ENCODE measurements at places on chromosomes 7 and 10.

GRCh38 chr7:119415682-119416081 lies 857.3 kb upstream of the KCND2 start:
- no peak for DNase-seq

DNA sequence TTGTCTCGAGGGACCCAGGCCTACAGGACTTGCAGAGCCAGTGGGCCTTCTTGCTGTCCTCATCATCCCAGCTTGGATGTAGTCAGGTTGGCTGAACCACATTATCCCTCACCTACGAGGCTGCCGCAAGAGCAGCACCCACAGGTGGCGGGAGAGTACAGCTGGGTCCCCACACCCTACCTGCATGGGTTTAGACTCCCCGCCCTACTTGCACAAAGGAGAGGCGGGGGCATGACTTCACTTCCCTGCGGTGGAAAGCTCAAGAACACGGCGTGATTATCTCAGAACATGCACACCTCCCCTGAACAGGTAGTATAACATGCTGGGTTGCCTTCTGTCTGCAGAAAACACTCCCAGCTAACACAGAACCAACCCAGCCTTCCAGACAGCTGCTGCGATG lies 57.5 kb downstream of the CTBP2 start:
- no peak for DNase-seq

DNA sequence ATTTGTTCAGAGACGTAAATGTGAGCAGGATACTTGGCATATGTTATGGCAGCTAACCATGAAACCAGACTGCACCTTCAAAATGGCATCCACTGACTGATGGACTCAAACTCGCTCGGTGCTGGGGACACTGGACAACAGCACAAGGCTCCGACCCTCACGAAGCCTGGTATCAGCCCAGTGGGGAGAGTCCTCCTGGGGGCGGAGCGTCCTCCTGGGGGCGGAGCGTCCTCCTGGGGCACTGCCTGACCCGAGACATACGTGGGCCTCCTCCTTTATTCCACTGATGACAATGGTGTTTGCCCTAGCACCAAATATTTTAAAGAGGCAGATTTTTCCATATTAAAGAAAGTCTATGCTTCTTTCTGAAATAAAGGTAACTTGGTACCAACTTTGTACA lies 39.5 kb downstream of the ESYT2 start:
- DNase-seq = no peak

GRCh38 chr10:74322141-74322540 lies 171.1 kb downstream of the ADK start:
- peak; percentile 16 for DNase-seq

GRCh38 chr10:70561070-70561469 lies 41.5 kb downstream of the PRF1 start:
- DNase-seq = no peak

DNA sequence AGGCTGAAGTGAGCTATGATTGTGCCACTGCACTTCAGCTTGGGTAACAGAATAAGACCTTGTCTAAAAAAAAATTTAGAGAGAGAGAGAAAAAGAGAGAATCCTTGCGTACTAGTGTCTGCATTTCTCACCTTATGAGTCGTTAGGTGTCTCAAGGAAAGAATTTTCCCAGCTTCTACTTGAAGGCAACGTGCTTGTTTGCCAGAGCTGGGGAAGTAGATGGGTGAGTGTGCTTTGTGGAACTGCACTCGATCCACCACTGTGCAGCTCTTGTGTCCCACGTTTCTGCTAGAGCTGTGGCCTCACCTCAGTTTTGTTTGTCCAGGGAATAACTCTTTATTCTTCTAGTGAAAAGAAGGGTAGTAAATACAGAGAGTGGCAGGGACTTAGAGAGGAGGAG lies 38.9 kb downstream of the HDAC9 start:
- no peak for DNase-seq

DNA sequence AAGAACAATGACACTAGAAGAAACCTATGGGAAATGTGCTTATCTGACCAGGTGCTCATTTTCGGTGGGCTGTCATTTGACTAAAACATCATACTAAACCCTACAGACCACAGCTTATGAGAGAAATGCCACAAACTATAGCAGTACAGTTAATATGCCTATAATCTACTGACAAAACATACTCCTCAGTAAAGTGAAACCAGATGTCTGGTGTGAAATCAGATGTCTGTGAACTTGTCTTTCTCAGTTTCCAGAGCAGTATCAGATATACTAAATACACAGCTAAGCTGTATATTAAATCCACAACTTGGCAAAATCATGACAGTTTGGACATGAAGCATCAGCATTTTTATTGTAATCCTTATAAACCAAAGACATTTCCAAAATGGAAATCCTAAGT lies 3.3 kb downstream of the IMMP2L start:
- DNase-seq = peak; percentile 18

- DNase-seq = no peak
These were observed 15.2 kb downstream of the PALD1 start for GRCh38 chr10:70493660-70494234.

- no peak for DNase-seq
These were observed 25.7 kb upstream of the WAPL start for GRCh38 chr10:86547296-86547695.

- DNase-seq = no peak
These were observed 60.6 kb upstream of the CSTF2T start for GRCh38 chr10:51759896-51760534.

- DNase-seq = peak; percentile 60
These were observed 3.6 kb downstream of the ZSCAN21 start for GRCh38 chr7:100053215-100053614.

- peak; percentile 71 for DNase-seq
These were observed 91.8 kb downstream of the SH3PXD2A start for GRCh38 chr10:103763374-103764202.

GRCh38 chr7:12369756-12370155 lies 33.9 kb downstream of the VWDE start:
- DNase-seq = no peak

- no peak for DNase-seq
These were observed 21.9 kb upstream of the SFTPA1 start for GRCh38 chr10:79588800-79589199.

DNA sequence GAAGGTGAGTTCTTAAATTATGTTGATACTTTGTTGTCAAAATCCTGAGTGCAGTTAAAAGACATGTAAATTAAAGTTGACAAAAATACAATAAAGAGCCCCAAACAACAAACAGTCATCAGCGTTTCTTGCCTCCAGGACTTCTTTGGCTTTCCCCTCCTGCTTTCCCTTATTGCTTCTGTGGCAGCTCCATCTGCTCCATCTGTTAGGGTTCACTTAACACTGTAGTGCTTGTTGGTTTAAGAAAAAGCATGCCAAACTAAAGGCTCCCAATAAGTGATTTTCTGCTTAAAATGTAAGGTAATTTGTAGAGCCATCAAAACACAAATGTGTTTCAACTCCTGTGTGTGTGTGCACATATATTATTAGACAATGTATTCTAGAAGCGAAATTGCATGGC lies 254.3 kb upstream of the GNAI1 start:
- DNase-seq = no peak

- DNase-seq = no peak
These were observed 111.0 kb downstream of the KAT6B start for GRCh38 chr10:74937266-74937856.

GRCh38 chr7:43767311-43767710 lies 8.8 kb downstream of the BLVRA start:
- no peak for DNase-seq

DNA sequence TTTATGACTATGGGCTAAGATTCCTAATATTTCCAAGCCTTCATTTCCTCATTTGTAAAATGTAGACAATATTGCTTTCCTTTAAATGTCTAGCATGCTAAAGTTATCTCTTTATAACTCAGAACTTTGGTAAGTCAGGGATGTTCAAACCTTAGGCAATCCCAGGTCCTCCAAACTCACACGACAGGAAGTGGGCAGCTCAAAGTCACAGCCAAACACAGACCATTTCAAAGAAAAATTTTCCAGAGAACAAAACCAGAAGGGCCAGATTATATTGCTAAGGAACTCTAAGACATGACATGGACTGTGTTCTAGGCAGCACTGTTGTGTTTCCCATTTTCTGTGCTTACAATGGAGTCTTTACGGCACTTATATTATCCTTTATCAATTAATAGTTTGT lies 87.8 kb upstream of the DYNC1I1 start:
- DNase-seq = no peak

- no peak for DNase-seq
These were observed 82.5 kb upstream of the PCBD1 start for GRCh38 chr10:70970830-70971229.

- no peak for DNase-seq
These were observed 265.9 kb upstream of the DGKB start for GRCh38 chr7:15168489-15168888.

DNA sequence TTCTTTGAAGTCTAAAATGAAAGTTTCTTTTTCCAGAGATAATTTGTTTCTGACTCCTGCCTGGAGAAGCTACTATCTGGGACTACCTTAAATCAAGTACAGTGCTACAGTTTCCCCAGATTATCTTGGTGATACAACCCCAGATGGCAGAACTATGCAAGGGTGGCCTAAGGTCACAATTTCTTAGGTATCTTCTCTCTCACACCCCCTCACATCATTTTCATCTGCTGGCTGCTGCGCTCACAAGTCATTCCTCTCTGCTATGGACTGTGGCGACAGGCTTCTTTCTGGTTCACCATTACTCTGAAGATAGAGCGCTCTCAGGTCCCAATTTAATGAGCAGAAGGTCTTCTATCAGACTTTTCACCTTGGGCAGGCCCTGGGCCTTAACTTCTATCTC lies 9.1 kb upstream of the PRPS1L1 start:
- DNase-seq = no peak

DNA sequence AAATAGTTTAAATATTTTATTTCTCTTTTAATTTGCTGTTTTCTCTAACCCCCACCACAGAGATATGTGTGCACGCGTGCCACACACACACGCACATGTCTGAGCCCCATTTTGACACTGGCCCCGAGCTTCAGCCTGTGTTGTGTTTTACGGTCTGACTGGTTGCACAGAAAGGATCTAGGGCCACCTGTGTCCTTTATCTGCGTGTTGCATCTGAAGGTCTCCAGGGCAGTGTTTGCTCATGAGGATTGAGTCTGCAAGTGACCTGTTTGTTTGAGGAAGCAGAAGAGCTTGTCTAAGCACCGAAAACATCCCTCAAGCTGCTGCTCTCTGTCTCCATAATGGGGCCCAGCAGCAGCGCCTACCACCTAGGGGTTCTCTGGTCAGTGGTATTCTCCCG lies 266.4 kb upstream of the LYZL1 start:
- no peak for DNase-seq

- DNase-seq = no peak
These were observed 63.8 kb upstream of the CFAP46 start for GRCh38 chr10:133006202-133006601.

GRCh38 chr7:64758151-64758550 lies 36.1 kb upstream of the ZNF138 start:
- DNase-seq = no peak

GRCh38 chr10:44322137-44322536 lies 62.8 kb downstream of the CXCL12 start:
- DNase-seq = no peak

- no peak for DNase-seq
These were observed 78.4 kb upstream of the DUSP5 start for GRCh38 chr10:110419265-110419664.

- no peak for DNase-seq
These were observed 165.5 kb downstream of the MDFIC start for GRCh38 chr7:115087437-115087836.

DNA sequence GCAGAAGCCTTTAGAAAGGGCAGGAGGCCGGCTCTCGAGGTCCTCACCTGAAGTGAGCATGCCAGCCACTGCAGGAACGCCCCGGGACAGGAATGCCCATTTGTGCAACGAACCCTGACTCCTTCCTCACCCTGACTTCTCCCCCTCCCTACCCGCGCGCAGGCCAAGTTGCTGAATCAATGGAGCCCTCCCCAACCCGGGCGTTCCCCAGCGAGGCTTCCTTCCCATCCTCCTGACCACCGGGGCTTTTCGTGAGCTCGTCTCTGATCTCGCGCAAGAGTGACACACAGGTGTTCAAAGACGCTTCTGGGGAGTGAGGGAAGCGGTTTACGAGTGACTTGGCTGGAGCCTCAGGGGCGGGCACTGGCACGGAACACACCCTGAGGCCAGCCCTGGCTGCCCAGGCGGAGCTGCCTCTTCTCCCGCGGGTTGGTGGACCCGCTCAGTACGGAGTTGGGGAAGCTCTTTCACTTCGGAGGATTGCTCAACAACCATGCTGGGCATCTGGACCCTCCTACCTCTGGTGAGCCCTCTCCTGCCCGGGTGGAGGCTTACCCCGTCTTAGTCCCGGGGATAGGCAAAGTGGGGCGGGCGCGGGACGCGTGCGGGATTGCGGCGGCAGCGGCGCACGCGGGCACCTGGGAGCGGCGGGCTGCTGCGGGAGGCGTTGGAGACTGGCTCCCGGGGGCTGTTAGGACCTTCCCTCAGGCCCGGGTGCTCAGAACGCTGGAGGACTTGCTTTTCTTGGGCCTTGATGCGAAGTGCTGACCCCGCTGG lies at the start of gene FAS:
Gene FAS, plus strand, starts transcription at position 415 of the 777 bp plus-strand sequence. Its CDS starts 79 bp downstream, at position 494.
- DNase-seq = peak; percentile 85

- no peak for DNase-seq
These were observed 190.9 kb downstream of the REEP3 start for GRCh38 chr10:63711867-63712716.

- DNase-seq = no peak
These were observed 32.3 kb downstream of the NOD1 start for GRCh38 chr7:30446266-30446665.

DNA sequence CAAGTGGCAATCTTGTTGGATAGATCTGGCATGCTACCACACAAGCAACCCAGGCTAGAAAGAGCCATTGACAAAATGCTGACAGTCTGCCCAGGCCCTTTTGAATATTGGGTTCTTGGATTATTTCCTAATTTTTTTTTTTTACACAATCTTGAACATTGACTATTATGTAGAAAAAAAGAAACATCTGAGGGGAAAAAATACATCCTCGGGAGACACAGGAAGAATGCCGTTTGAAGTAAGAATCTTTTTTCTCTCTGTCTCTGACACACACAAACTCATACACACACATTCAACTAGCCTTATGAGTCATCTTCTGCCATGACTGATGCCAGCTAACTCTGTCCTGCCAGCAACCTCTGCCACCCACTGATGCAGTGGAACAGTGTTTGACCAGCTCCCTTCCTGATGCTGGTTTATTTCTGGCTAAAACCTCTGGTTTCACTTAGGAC lies 47.2 kb downstream of the SORBS1 start:
- DNase-seq = no peak

DNA sequence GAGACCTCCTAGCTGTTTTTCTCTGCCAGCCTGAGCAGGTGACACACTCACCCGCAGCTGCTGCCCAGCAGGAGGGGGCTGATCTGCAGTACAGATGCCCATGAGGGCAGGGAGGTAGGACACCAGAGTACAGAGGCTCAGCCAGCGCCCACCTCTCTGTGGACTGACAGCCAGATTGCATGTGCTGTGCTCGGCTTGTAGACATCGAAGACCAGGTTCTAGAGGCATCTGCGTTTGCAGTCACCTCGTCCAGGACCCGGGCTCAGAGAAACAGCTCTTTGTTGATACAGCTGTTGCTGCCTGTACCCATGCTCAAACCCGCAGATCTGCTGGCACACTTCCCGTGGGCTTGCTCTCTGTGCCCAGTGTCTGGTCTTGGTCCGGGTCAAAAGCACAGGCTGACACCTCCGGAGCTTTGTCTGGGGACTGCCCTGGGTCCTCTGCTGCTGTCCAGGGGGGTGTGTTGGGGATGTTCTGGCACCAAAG lies 224.7 kb downstream of the GLRX3 start:
- no peak for DNase-seq

Data from Jurkat, Clone E6-1 (cell line).